ENCODE measurements at places on chromosomes 2 and 18.

DNA sequence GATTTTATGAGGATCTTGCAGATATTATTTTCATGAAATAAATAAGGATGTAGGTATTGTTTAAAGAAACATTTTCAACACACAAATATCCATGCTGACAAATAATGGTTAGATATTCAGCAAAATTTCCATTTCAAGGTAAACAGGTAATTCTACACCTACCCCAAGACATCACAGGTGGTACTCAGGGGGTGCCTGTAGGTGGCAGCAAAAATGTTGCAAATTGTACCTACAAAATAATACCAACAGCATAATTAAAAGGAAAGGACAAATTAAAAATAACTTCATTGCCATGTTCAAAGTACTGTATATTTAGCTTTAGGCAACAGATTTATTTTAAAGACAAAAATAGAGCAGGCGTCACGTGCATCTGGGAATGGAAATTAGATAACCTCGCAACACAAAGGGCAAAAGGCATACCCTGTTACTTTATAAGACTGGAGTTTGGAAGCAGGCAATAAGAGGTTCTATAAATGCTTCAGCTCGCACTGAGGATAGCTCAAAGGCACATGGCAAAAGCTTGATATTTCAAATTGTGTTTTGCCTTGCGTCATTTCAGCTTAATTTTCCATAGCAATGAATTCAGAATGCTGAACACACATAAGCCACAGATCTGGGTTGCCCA is 630.5 kb downstream of the TDRD15 start:
- no peak for DNase-seq

DNA sequence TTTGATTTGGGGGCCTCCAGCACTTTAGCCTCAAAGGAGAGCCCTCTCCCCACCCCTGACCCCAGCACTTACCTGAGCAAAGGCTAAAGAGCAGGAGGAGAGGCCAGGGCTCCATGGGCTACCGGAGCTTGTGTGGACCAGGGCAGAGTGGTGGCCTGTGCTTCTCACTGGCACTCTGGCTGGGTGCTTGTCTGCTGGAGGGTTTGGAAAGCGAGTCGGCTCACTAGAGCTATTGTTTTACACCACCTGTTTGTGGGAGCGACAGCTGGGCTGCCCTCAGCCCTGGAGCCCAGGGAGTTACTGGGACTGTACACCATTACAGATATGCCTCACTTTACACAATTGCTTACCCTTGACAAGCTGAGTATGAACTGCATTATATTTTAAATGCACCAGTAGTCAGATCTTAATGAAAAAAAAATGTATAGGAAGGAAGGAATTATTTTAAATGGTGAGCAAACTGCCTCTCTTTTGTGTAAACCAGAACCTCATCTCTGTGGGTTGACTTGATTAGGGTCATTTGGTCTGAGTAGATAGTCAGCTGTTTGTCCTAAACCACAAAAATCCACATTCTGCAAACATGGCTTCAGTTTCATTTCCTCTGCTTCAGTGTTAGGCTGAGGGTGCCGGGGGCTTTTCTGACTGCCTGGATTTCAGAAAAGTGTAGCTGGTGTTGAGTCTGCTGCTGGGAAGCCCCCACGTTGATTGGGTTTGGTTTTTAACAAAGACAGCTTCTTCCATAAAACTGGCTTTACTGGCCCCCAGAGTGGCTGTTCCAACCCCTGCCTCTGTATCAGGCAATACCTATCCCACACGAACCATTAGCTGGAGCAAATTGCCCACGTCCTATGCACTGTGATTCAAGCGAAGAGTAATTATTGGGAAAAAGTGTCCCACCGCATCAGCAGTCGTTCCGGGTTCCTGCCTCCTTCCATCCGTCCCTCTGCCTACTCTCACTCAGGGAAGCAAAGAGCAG is at the start of gene CHRNA1:
Gene CHRNA1 (minus strand): TSS at position 193 of the 976 bp plus-strand sequence. CDS start 78 bp downstream, at position 115.
- DNase-seq: peak; percentile 66

DNA sequence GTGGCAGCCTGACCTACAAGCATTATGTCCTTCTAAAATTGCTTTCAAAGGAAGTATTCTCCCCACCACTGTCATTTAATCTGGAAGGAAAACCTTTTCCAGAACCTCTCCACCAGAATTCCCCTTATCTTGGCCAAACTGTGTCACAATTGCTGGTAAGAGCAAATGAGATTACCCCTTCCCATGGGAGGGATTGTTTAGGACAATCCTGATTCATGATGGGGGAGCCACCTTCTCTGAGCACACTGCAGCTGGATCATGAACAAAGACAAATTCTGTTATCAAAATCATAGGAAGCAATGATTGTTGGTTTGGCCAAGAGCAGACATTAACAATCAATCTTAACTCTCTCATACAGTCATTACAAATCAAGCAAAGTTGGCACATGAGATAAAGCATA is 18.1 kb upstream of the ATOH8 start:
- no peak for DNase-seq

GRCh38 chr18:22106536-22107292 is 62.7 kb upstream of the GATA6 start:
- no peak for DNase-seq

DNA sequence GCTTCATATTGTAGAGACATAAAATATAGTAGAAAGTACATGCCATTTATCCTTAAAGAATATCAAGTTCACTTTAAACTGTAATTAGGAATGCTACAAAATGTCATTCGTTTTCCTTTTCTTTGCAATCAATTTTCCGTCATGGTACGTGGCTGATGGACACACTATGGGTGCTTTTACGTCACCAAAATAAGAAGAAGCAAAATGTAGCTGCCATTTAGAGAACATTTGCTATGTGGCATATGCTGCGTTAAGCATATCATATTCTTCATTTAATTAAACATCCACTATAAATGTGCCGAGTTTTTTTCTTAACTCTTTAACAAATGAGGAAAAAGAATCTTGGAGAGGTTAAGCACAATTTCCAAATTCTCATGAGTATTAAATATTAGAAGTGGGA is 1358.5 kb upstream of the NXPH2 start:
- DNase-seq: no peak

DNA sequence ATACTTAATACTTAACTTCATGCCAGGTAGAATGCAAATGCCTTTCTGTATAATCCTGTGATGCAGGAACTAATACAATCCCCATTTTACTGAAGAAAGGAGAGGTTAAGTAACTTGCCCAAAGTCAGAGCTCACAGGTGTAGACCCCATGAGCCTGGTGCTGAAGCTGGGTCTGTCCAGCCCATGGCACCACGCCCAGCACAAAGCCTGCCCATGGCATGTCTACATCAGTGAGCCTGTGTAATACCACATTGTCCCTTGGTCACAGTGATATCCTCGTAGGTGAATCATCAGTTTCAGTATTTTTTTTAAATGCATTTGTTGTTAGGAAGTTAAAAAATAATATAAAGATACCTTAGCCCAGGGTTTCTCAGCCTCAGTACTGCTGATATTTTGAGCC is 69.9 kb upstream of the MCFD2 start:
- DNase-seq: no peak

DNA sequence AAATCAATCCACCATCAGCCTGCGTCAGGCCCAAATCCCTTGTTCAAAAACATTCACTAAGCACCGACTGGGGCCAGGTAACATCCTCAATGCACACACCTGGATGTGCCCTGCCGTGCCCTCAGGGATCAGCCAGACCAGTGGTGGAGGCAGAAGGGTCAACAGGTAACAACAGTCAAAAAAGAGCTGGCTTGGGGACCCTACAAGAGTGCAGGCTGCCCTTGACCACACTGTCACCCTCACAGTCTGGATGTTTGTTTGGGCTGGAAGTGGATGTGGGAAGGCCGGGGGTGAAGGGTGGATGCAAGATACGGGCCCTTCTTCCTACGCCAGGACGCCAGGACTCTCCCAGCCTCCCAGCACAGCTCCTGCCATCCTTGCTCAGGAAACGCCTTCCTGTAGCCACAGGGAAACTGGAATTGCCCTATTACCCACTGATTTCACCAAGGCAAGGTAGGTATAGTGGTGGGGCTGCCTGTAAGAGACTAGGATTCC is 2.7 kb downstream of the BIN1 start:
- DNase-seq: no peak

DNA sequence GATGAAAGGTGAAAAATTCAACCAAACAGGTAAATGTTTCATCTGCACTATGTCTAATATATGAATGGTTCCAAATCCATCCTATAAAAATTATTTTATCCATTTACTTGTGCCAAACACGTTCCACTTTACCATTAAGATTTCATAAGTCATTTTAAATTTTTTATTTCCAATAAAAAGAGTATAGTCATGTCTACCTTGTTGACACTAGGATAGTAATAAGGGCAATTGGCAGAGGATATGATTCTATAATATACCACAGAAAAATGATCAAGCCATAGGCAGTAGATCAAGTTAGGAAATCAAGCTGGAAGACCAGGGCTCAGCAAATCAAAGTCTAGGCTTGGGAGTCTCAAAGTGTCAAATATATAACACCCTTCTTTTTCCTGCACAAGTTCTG is 384.3 kb downstream of the METTL4 start:
- DNase-seq: no peak

DNA sequence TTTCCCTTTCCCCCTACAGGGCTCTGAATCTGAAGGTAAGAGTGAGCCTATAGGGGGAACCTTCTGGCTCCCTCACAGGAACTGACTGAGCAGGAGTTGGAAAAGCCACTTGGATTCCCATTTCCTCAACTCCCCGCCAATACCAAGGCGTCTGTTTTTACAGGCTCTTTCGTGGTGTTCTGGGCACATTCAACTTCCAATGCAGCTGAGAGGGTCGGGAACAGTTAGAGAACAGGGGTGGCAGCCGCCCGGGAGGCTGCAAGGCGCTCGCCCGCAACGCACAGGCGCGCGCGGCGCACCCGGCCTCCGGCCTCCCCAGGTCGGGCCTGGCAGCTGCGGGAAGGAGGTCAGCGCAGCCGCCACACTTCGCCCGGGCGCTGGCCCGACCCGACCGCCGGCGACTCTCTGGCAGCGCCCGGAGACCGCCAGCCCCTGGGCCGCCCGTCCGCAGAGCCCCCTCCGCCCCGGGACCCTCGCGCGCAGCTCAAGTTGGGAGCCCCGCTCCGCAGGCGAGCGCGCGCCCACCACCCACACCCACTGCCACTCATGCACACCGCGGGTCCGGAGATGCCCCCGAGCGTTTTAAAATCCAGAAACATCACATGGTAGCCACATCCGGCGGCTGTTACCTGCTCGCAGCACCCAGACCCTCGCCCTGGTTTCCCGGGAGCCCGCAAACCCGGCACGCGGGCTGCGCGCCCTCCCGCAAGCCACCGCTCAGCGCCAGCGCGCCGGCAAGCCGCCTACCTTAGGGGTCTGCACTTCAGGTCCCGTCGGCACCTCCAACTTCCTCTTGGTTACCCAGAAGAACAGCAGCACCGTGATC is 816 bp downstream of the GALNT14 start:
- DNase-seq: no peak

GRCh38 chr2:49286045-49286444 is 131.7 kb upstream of the FSHR start:
- no peak for DNase-seq

DNA sequence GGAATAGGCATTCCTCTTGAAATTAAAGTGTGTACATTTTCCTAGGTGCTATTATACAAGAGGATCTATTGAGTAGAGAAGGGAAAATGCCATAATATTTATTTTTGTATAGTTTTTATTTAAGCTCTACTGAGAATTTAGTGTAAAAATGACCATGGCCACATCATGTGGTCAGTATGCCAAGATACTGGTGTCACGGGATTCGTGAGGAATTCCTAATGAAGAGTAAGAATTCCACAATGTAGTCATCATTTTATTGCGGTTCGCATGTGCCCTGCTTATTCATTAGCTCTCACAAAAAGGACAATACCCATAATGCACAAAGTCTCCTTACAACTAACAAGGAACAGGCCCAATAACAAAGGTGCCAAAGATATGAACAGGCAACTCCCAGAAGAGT is 39.3 kb upstream of the PARD3B start:
- no peak for DNase-seq

DNA sequence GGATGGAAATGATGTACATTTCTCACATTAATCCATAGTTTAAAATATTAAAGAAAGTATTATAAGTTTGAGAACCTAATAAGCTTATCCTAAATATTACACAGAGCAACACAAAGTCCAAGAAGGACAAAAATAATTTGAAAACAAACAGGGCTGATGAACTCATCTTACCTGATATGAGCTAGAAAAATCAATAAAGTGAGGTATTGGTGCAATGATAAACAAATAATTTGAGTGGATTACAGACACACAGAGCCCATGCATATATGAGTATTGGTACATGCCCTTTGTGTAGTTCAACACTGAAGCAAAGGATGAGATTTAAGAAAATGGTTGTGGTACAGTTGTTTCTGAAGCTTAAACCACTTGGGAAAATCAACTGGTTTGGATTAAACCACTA is 1139.0 kb downstream of the SUCLG1 start:
- DNase-seq: no peak

DNA sequence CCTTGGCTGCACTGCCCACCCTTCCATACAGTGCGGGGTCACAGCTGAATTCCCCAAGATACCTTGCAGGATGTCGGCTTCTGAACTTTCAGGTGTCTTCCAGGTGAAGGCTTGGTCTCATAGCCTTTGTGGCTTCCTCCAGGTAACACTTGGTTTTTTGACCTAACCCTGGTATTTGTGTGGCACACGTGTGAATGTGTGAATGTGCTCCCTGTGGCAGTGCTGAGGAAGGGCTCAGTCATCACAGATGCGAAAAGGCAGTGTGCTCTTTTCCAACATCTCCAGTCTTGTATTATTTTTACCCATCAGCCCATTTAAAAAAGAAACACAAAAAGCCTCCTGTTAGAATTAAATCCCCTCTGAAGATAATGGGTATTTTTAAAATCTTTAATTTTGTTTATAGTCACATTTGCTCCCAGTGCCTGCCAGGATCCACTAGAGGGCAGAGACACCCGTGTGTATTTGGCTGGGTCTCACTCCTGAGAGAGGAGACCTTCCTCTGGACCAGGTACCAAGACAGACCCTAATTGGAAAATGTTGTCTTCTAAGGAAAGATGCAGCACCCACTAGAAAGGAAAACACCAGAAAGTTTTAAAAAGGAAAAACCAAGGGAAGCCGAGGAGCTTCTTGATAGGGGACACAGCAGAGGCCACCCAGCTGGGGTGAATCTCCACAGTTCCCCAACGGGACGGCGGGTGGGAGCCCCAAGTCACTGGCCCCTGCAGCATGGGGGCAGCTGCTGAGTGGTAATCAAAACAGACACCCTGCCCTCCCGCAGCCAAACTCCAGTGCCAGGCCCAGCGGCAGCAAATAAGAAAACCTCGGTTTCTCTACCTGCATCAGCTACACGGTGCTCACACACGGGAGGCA is 27.7 kb downstream of the FAM110C start:
- no peak for DNase-seq

DNA sequence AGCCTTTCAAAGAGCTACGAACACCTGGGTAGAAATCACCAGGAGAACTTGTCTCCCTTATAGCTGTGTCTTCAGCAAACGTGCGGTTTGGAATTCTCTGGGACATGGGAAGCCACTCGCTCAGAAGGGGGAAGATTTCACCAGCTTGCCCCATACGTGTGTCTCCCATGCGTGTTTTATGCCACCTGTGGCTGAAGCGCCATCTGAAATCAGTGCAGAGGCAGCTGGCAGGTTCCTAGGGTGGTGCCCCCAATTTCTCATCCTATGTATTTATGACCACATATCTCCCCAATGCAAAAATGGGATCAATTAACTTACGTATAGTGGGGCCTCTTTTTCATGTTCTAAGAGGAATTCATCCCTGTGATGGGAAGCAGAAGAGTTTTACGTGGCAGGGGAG is 81.6 kb downstream of the TPO start:
- DNase-seq: no peak

- DNase-seq: no peak
These were observed 12.7 kb upstream of the SCN1A start for GRCh38 chr2:166140475-166140874.

Measured in NCI-H2171 (cell line).